ENCODE measurements at places on chromosomes 11 and 22.
A peak's percentile ranks its signal among the peaks of the same experiment; 100 is the strongest.

DNA sequence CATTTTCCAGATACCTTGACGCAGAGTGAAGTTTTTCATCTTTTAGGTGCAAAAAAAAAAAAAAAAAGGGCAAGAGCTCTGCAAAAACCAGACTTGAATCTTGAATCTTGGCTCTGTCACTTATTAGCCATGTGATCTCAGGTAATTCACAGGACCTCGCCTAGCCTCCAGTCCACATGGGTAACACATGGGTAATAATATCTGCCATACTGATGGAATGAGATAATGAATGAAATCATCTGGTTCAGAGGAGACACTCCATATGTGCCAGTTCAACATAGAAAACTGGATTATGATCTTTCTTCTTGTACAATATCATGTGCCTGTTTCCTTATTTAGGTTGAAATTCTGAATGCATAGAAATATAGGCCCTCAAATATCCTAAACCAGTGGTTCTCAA is 8.6 kb upstream of the AMOTL1 start:
- no peak for DNase-seq

DNA sequence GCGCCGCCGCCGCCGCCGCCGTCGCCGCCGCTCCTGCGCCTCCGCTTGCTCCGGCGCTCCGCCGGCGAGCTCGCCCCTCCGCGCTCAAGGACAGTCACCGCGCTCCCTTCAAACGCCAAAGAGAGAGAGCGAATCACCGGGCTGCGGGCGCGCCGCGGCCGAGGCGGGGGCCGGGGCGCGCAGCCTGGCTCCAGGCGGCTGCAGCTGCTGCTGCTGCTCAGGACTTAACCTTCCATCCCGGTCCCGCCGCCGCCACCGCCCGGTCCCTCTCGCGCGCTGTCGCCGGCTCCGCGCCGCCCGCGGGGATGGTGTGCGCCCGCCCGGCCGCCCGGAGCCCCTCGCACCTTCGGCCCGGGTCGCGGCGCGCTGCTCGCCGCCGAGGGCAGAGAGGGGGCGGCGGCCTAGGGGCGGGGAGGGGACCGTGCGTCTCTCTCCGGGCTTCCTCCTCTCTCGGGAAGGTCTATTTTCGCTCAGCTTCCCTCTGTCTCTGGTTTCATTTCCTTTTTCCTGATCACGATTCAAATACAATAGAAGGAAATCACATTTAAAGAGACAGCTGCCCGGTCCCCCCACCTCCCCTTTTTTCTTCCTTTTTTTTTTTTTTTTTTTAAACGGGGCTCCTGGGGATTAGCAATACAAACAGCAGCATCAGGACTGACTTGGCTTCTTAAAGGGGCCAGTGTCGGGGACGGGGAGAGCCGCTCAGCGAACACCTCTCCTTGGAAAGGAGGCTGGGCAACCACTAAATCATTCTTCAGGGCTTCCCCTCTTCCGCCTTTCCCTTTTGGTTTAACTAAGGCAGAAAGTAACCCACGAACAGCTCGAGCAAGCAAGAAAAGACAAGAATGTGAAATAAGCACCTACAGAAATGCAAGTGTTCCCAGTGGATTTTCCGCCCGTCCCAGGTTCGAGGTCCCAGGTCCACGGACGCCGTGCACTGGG is 22.1 kb downstream of the LMO2 start:
- peak; percentile 32 for DNase-seq

DNA sequence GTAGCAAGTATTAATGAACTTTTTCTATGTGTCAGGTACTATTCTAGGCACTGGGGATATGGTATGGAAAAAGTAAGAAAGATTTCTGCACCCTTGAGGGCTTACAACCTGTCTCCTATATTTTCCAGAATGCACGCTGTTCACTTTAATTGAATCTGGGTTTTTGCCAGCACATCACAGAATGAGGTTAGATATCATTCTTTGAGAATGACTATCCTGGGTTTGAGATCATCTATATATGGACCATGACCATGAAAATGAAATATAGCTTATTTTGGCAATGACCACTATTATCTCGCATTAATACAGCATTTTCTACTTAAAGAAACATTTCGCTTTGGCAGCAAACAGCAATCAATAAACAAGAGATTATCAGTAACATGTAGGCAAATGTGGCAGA is 46.9 kb downstream of the C11orf71 start:
- no peak for DNase-seq

DNA sequence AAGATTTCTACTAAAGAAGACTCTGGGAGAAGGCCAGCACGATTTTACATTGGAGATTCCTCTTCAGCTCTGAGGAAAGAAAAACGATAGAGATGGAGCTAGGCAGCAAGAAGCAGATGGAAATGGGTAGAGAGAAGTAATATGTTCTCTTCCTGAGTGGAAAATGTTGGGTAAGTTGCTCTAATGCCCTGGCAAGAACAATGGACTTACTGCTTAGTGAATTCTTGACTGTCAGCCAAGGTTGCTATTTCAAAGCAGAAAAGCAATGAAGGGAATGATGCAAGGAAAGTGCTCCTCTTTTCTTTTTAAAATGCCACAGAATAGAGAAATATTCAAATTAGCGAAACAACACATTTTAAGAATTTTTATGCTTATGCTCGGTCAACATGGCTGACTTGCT is 38.4 kb upstream of the CWF19L2 start:
- peak; percentile 10 for DNase-seq

- no peak for DNase-seq
Measured at GRCh38 chr22:45934659-45935341, 42.2 kb downstream of the WNT7B start.

DNA sequence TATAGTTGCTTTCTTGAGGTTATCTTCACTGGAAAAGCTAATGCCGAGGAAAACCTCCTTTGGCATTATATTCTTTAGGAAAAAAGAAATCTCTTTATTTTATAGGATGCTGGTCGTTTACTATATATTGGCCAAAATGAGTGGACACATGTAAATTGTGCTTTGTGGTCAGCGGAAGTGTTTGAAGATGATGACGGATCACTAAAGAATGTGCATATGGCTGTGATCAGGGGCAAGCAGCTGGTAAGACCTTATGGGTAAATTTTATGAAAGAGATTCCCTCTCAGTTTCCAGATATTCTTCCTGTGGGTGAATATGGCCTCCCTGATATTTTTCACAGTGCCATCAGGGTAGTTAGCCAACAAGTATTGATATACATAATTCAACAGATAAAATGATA is 29.4 kb upstream of the TTC36 start:
- DNase-seq: no peak

GRCh38 chr11:27357250-27357649 is 5.8 kb downstream of the CCDC34 start:
- no peak for DNase-seq

- DNase-seq: peak; percentile 17
Measured at GRCh38 chr11:86978756-86979608, 23.8 kb upstream of the FZD4 start.

- no peak for DNase-seq
Measured at GRCh38 chr11:58994171-58994570, 54.9 kb downstream of the GLYATL1 start.

GRCh38 chr11:93559681-93560080 is 16.5 kb upstream of the SMCO4 start:
- DNase-seq: no peak

DNA sequence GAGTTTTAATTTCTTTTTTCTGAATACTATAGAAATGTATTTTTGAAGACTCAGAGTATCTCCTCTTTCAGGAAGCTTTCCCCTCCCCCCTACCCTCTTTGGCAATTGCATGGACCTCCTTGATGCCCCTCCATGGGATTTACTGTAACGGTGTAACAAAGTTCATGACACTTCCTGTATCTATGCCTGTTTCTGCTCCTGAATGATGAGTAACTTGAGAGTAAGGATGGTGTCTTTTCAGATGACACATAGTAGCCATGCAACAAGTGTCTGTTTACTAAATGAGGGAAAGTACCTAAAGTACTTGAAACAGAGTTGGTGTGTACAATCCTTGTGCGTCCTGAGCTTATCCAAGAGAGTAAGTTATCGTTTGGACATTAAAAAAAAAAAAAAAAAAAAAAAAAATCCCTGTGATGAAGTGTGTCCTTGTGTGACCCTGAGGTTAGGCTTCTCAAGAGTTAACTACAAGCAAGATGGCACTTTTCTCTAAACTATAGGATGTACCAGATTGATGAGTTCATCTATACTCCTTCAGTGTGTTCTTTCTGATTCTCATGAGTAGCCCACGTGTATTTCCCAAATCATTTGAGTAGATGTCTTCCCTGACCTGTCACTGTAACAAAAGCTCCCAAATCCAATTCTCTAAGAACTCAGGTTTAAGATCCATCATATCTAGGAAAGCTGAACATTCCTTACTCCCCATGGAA is 7.4 kb downstream of the ETS1 start:
- no peak for DNase-seq

DNA sequence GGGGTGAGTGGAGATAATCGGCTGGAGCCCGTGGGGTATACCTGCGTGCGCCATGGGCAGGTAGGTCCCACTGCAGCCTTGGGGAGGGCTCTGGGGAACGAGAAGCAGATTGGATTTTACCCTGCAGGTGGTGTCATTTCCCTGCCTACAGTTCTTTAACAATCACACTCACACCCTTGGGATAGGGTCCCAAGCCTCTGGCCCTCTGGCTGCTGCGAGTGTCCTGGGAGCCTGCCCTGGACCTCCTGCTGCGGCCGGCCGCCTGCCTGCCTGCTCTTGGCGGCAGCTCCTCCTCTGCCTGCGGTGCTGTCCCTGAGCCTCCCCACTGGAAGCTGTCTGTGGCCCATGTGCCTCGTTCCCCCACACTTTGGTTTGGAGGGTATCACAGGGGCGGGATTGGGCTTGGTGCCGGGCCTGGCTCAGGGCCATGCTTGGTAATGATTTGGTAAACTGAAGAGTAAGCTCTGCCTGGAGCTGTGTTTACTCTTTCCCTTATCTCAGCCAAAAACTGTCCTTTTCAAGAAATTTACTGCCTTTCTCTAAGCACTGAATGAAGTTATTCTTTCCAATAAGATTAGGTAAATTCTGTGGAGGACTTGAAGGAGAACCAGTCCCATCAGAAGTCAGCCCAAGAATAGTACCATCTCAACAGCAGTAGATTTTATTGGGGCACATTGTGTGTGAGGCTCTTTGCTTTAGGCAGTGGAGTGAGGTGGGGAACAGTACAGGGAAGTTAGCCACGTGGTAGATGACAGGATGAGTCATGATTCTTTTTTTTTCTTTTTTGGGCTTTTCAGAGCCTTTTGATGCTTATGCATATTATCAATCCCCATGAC is 53.7 kb downstream of the TBC1D22A start:
- DNase-seq: peak; percentile 63

DNA sequence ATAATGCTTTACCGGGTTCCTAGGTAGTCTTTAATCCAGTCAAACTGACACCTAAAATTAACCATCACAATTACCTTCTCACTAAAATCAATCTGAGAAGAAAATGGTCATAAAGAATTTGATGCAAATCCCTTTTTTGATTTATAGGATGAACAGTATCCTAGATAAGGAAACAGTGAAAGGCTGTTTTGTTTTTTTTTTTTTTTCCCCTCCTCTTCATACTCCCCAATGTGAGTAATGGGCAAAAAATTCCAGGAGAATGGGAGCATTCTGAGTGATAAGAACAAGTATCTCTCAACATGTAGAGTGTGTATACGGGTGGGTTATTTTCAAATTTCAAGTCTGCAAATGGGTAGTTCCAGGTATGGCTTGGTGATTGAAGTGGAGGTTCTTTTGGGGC is 28.4 kb downstream of the GRAMD1B start:
- DNase-seq: no peak

GRCh38 chr11:104653407-104653806 is 244.9 kb downstream of the CASP12 start:
- no peak for DNase-seq

DNA sequence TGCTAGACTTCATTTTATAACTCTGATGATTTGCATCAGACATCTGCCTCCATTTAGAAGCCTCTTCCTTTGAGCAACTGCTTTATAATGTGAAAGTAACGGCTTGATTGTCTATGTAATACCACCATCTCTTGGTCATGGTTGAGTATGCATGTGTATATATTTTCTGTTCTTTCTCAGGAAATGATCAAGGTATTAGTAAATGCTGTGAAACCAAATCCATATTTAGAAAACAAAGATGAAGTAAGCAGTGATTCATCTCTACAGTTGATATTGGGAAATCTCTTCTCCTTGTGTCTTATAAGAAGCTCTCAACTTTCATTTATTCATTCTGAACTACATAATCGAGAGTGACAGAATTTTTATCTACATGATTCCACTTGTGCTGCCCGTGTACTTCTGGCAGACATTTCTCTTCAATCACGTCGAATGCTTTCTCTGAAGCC is 104.6 kb upstream of the ANO3 start:
- no peak for DNase-seq

DNA sequence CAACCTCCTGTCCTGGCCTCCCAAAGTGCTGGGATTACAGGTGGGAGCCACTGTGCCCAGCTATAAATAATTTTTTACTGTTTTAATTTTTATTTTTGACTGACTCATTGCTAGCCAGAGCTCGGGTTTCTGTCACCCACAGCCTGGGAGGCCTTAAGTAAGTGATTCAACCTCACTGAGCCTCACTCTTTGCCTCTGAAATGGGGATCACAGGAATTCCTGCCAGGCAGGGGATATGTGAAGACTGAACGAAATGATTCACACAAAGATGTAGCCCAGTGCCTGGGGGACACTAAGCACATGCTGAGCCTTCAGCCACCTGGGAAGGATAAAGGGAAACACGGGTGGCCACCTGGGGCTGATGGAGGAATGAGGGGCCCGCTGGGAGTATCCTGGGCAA is 3.8 kb upstream of the LRRC74B start:
- no peak for DNase-seq

- DNase-seq: no peak
Measured at GRCh38 chr11:67375320-67376055, 2.1 kb upstream of the CLCF1 start.

- DNase-seq: no peak
Measured at GRCh38 chr11:117380676-117381075, 53.0 kb downstream of the CEP164 start.

DNA sequence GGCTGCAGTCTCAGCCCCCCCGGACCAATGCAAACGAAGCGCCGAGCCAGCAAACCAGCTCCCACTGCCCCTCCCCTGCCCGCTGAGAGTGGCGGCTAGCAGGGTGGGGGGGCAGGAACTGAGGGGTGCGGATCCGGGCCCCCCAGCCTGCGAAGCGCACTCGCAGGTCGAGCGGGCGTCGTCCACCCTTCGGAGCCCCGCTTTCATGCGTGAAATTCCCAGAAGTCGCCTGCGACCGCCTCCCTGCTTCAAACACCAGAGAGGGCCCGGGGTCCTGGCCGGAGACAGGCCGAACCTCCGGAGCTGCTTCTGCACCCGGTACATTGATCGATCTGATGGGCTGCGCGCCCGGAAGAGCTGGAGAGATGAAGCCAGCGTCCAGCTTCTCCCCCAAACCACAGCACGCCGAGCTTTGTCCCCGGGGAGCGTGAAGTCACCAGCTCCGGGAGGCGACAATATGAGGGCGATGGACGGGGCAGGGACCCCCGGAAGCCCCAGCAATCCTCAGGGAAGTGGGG is 646 bp upstream of the PATZ1 start:
- DNase-seq: no peak

DNA sequence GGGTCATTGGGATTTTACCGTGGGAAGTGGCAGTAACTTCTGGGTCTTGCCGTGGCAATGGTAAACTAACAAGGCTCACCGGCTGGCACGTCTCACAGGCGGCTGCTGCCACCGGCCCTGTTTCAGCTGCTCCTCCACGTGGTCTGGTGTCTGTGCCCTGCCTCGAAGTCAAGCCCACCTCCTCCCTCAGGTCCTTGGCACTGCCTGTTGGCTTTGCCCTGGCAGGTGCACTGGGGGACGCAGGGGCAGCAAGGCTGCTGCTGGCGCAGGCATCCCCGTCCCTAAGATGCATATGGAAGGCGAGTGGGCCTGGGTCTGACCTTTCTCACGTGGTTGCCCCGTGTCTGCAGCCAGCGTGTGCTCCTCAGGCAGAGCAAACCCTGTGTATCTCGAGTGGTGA is 783.6 kb downstream of the BRD1 start:
- DNase-seq: no peak

- DNase-seq: no peak
Measured at GRCh38 chr11:14636119-14636518, 7.5 kb upstream of the PDE3B start.
